SHP77 (cell line): ENCODE measurements at places on chromosomes 16 and 17.

- peak; percentile 50 for DNase-seq
Measured at GRCh38 chr16:63461248-63461841, 1425.1 kb upstream of the CDH8 start.

GRCh38 chr17:29628644-29629043 is 5.9 kb upstream of the CORO6 start:
- DNase-seq: no peak

DNA sequence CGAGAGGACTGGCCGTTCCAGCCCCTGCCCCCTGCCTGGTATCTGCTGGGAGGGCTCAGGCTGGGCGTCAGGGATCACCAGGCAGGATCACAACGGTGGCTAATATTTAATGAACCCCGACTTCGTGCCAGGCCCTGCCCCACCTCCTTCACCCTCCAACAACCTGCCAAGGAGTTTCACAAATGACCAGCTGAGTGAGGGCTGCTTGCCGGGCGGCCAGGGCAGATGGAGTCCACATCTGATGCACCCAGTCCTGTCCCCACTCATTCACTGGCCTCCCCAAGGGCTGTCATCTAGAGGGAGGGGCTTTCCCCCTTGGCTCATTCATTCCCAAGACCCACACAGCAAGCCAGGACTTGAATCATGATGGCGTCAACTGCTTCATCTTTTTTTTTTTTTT is 17.5 kb downstream of the UBALD1 start:
- no peak for DNase-seq

GRCh38 chr16:70572050-70572925 is 48.7 kb downstream of the SF3B3 start:
- no peak for DNase-seq

- DNase-seq: no peak
Measured at GRCh38 chr16:49650603-49651002, 205.3 kb downstream of the ZNF423 start.

GRCh38 chr16:11320170-11320569 is 25.1 kb upstream of the RMI2 start:
- DNase-seq: no peak

DNA sequence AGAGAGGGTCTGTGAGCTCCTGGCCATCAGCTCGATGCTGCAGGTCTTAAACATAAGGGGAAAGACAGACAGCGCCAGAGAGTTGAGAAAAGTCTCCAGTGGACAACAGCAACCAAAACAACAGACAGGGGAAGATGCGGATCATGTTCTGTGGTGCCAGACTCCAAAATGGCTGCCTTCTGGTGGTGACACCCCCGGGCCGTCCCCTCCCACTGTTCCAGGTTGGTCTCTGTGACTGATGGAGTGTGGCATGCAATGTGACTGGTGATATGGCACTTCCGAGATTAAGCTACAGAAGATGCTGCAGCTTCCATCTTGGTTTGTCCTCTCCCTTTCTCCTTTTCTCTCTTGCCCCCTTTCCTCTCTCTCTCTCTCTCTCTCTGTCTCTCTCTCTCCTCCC is 40.4 kb upstream of the RBFOX3 start:
- no peak for DNase-seq

DNA sequence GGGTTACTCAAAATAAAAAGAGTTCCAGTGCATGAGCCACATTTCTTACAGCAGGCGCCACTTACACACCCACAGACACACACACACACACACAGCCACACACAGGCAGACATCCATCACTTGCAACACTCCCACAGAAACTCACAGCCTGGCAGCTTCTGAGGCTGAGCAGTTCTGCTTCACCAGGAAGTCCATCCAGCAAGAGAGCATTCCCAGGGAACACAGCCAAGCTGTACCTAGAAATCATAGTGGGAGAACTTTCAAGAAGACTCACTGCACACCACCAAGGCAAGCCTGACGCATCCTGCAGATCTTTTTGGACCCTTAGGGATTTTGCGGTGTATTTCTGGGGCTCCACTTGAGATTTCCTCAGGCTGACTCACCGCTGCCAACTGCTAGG is 140.9 kb upstream of the WSB1 start:
- DNase-seq: no peak

- no peak for DNase-seq
Measured at GRCh38 chr17:12505866-12506265, 159.8 kb upstream of the MYOCD start.

DNA sequence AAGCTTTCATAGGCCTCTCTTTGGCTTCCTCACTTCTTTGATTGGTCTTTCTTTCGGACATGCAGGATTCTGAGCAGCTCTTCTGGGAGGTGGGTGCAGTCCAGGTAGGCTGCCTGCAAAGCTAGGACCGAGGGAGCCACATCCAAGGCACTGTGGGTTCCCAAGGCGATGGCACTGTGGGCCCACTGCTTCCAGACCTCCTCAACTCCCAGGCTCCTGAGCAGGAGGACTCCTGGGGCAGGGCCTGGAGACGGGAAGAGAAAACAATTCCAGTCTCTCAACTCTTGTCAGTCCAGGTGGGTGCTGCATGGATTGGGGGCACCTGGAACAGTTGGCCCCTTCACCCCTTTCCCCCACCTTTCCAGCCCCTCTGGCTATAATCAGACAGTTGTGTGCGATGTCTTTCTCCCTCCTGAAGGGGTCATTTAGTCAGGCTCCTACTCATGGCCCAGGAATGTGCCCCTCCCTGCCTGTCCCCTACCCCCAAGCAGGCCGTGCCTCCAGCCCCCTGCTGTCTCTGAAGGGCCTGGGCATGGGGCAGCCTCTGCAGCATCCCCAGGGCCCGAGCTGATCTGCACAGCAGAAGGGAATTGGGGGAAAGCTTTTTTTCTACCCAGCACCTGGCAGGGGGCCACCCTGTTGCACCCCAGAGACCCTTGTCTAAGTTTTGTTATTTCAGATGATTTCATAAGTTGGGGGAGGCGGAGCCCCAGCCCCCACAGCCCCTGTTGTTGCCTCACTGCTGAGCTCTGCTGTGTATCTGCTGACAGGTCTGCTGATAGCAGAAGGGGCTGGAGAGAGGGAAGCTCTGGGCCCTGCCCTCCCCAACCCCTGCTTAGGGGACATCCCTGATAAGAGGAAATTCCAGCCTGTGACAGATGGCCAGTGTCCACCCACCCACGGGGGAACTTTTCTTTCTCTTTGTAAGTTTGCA is 330.3 kb downstream of the SEC14L1 start:
- no peak for DNase-seq

GRCh38 chr16:31033709-31034492 is 543 bp downstream of the STX4 start:
- DNase-seq: peak; percentile 90

- no peak for DNase-seq
Measured at GRCh38 chr17:36495076-36495578, 8.6 kb downstream of the ZNHIT3 start.

GRCh38 chr16:8756755-8757154 is 40.7 kb downstream of the TMEM186 start:
- DNase-seq: no peak

GRCh38 chr17:65876985-65877384 is 314.9 kb downstream of the CEP112 start:
- no peak for DNase-seq

GRCh38 chr16:79400462-79401149 is 199.9 kb downstream of the MAF start:
- DNase-seq: no peak

GRCh38 chr16:70391881-70392481 is 45.3 kb downstream of the DDX19A start:
- DNase-seq: no peak

DNA sequence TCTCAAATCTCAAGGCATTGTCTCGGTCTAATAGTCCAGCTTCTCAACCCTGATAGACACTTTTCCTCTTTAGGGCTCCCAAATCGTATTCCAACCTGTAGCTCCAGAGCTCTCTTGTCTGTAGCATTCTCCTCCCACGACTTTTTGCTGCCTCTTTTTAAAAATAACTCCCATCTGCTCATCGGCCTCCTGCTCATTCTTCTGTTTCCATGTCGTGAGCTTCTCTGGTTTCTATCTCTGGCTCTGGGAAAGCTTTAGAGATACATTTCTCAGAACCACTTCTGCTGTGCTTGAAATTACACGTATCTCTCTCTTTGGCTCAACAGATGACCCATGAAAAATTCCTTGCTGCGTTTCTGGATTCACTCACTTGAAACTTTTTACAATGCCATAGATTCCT is 609.6 kb upstream of the C16orf82 start:
- DNase-seq: no peak

- DNase-seq: no peak
Measured at GRCh38 chr16:5820472-5820871, 722.9 kb upstream of the EEF2KMT start.

DNA sequence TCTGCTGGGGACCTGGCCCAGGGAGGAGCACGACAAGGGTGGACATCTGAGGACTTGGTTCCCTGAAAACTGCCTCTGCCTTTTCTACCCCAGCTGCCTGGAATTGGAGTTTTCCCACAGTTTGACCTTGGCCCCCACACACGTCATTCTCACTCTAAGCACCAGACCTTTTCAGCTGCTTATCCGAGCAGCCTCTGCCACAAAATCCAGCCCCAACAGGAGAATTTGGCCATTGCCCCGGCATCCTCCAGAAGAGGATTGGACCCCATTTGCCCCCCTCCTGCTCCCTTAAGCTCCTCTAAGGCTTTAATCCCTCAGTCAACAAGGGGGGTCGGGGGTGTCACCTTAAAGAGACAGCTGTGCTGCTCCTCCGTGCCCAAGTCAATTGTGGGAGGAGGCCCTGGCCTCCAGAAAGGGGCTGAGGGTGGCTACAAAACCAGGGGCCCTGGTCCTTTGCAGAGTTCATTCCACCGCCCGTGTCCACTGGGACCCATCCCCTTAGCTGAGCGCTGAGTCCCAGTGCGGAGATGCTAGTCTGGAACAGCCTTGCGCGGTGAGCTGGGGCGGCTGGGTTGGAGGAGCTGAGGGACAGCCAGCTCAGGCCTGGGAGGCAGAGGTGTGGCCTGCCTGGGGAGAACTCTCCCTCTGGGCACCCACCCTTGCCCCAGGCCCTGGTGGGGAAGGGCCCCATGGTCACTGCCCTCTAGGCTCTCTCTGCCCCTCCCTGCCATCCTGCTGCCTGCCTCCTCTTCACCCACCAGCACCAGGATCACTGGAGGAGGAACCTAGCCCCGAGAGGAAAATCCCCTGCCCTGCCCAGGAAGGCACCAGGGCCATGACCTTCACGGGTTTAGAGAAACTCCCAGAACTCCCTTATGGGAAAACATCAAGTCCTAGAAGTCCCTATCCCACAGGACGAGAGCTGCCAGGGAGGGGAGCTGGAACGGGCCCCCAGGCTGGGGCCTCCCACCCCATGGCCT is 18.8 kb downstream of the TTYH2 start:
- no peak for DNase-seq

GRCh38 chr16:15054357-15055140 is 1.3 kb downstream of the NTAN1 start:
- no peak for DNase-seq

- DNase-seq: no peak
Measured at GRCh38 chr16:14454391-14454790, 175.7 kb downstream of the PARN start.

DNA sequence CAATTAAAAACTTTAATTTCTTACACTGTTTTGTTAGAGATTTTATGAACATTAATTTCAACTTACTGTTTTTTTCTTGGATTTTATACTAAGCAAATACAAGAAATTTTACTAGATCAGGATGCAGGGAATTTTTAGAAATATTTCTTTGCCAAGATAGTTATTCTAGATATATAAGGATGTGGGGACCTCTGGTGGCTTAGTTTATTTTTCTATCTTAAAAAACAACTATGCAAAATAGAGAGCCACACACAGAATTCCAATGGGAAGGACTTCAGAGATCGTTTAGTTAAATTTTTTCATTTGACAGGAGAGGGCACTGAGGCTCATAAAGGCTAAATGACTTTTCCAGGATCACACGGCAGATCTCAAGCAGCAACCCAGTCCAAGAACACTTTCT is 23.0 kb upstream of the CAPNS2 start:
- no peak for DNase-seq

GRCh38 chr17:2770129-2770528 is 20.7 kb upstream of the CCDC92B start:
- no peak for DNase-seq

DNA sequence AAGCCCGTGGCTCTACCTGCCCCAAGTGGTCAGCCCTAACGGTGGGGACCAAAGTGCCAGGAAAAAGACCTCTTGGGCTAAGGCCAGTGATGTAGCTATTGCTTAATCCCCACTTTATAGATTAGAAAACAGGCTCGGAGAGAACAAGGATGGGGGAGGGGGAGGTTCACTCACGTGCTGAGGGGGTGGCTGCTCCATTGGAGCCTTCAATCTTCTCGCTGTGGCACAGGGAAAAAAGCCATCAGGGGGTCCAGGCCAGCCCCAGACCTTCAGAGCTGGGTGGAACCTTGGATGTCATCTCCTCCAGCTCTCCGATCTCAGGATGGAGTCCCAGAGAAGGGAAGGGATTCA is 45.9 kb downstream of the SRCIN1 start:
- no peak for DNase-seq

GRCh38 chr16:2976673-2977072 is 3.6 kb downstream of the PKMYT1 start:
- no peak for DNase-seq

DNA sequence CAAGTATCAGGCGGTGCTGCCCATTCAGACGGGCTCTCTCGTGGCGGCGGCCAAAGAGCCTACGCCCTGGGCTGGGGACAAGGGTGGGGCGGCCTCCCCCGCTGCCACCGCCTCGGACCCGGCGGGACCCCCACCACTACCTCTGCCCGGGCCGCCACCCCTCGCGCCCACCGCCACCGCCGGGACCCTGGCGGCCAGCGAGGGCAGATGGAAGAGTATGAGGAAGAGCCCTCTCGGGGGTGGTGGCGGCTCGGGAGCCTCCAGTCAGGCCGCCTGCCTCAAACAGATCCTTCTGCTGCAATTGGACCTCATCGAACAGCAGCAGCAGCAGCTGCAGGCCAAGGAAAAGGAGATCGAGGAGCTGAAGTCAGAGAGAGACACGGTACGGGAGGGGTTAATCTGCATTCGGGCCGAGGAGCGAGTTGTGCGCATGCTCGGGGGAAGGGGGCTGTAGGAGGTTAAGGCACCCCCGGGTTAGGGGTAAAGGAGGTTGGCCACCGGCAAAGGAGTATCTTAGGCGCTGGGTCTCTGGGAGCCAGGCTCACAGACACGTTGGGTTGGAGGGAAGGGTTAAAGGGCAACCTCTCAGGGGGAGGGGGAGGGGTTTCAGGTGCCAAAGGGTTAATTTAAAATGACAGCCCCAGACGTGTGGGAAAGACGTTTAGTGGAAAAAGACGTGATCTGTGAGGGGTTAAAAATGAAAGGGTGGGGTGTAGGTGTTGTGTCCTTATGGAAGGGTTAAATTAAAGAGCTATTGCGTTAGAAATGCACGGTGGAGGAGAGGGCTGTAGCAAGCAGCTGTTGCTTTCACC is 1.4 kb downstream of the MSL1 start:
- peak; percentile 46 for DNase-seq

DNA sequence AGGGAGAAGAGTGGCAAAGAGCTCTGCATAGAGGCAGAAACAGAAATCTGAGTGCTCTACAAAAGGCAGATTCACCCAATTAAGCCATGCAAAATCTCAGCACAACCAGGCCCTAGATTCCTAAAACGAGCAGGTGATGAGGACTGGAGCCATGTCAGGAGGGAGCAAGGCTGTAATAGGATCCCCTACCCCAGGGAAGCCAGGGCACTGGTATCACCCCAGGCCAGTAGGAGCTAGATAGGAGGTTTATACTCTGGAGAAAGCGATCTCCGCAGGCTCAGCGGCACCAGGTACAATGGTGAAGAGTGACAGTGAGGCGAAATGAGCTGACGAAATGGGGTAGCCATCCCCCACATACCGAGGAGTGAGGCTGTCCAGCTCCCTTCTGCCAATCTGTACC is 171.5 kb downstream of the PARN start:
- no peak for DNase-seq
